ENCODE measurements at places on chromosomes 13 and 19.

- DNase-seq, result no peak
These were observed 7.5 kb upstream of the TM6SF2 start for GRCh38 chr19:19280561-19280960.

DNA sequence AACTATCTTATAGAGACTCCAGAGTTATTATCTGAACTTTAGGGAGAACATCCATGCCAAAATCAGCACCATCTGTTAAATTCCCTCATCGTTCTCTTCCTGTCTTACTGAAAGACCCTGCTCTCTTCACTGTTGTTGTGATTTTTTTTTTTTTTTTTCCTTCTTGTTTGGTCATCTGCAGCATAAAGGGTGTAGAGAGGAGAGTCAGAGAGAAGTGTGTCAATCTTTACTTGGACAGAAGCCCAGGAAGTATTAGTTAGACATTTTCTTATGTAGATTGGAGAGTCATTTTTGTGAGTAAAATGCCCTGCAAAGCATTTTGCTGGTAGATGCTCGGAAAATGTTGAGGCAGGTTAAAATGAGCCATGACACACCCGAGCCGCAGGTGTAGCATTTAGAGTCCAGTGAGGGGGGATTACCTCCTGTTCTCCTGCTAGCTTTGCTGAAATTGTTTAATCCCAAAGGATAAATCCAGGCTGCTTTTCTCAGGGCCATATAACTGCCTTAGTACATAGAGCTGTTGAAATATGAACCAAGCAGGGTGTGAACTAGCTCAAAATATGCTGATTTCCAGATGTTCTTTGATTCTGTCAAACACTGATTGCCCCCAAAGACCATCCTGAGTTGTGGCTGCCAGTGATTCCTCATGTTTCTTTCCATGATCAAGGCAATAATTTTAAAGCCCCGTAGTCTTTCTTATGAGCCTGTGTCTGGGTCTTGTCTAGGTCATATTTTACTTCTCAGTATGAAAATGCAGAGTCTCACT is 143.5 kb downstream of the DCT start:
- no peak for DNase-seq

DNA sequence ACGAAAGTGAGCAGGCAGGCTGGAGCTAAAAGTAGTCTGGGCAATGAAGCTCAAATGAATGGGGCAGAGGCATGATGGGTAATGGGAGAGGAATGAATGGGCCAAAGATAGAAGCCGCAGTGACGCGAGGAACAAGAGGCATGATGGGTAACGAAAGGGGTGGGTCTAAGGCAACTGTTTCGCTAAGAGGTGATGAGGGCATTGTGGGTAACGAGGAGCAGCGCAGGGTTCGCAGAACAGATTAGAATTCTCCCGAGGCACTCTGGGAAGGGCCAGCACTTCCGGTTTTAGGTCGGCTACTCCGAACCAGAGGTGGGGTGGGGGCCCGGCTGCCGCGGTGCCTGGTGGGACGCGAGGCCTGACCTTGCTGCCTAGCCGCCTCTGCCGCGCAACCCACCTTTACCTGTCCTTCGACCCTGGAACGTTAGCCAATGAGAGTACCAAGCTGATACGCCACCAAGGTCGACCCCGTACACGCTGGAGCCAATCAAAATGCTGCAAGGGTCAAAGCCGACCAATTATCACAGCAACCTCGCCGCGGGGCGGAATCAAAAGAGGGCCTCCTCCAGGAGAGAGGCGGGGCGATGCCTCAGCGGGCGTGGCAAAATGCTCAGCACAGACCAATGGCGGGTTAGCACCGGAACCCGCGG is 563 bp upstream of the TOMM40 start:
- DNase-seq, result peak; percentile 100

DNA sequence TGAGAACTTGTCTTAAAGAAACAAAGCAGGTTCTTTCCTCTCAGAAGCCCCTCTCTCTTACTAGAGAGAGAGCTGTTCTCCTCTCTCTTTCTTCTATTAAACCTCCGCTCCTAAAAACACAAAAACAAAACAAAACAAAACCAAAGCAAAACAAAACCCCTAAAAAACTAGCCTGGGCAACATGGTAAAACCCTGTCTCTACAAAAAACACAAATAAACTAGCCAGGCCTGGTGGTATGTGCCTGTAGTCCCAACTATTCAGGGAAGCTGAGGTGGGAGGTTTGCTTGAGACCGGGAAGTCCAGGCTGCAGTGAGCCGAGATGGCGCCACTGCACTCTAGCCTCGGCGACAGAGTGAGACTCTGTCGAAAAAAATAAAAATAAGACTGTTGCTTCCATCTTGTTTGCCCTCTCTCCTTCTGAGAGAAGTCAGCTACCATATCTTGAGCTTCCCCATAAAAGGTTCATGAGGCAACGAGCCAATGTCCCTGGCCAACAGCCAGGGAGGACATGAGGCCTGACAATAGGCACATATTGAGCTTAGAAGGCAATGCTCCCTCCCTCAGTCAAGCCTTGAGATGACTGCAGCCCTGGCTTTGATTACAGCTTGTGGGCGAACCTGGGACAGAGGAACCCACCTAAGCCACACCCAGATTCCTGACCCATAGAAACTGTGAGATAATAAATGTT is 17.5 kb upstream of the FLT3 start:
- DNase-seq, result no peak

GRCh38 chr19:43595605-43595998 is 332 bp downstream of the IRGQ start:
- no peak for DNase-seq

DNA sequence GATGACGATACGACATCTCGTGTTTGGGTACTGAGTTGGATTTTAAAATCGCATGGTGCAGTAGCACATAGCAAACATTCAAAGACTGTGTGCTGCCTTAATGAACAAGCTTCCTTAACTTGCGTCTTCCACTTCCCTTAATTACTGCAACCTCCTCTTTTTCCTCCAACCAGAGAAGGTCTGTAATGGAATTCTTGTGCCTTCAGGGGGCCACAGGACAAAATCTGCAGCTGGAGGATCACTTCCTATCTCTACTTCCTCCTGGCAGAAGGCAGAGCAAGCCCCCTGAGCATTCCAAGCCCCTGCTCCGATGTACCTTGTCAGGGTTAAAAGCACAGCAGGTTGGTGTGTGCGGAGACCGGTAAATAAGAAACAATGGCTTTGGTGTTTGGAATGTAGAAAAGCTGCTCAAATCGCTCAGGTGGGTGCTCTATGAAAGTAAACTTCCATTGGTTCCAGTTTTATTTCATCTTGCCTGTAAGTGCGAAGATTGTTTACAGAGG is 151.3 kb upstream of the UQCRFS1 start:
- no peak for DNase-seq

- no peak for DNase-seq
These were observed 342.7 kb downstream of the ENOX1 start for GRCh38 chr13:43444081-43444480.

GRCh38 chr19:44602081-44602480 is 11.3 kb upstream of the IGSF23 start:
- DNase-seq, result no peak

DNA sequence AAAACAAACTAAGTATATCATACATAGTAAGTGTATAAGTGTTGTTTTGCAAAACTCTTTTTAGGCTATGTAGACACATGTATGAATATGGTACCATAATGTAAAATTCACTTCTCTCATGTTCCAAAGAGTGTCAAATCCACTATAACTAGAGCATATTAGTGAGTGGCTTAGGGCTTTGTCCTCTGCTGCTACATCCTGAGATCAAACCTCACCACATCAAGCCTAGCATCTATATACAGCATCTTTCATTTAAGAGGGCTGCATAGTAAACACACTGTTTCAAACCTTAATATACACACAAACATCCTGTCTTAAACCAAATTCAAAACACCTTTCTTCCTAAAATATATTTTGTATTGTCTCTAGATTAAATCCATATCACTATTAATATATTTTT is 38.7 kb downstream of the ELF1 start:
- DNase-seq, result no peak

GRCh38 chr19:54493967-54494585 is 8.6 kb upstream of the LAIR2 start:
- no peak for DNase-seq

DNA sequence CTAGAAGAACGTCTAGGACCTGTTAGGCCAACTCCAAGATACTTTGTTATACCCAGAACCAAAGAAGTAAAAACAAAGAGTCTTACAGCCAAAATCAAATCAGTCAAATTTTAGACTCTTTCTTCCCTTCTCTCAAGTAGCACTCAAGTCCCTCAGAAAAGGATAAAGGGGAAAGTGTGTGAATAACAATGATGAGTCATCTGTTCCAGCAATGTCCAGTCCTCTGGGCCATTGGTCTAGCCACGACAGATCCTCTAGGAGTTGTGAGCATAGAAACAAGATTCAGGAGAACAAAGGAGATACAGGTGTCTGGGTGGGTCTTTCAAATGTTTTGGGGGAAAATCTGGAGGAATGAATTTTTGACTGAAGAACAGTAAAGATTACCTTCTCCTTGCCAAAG is 36.3 kb downstream of the STOML3 start:
- no peak for DNase-seq

GRCh38 chr13:111659219-111659775 is 338.9 kb downstream of the TEX29 start:
- DNase-seq, result no peak

DNA sequence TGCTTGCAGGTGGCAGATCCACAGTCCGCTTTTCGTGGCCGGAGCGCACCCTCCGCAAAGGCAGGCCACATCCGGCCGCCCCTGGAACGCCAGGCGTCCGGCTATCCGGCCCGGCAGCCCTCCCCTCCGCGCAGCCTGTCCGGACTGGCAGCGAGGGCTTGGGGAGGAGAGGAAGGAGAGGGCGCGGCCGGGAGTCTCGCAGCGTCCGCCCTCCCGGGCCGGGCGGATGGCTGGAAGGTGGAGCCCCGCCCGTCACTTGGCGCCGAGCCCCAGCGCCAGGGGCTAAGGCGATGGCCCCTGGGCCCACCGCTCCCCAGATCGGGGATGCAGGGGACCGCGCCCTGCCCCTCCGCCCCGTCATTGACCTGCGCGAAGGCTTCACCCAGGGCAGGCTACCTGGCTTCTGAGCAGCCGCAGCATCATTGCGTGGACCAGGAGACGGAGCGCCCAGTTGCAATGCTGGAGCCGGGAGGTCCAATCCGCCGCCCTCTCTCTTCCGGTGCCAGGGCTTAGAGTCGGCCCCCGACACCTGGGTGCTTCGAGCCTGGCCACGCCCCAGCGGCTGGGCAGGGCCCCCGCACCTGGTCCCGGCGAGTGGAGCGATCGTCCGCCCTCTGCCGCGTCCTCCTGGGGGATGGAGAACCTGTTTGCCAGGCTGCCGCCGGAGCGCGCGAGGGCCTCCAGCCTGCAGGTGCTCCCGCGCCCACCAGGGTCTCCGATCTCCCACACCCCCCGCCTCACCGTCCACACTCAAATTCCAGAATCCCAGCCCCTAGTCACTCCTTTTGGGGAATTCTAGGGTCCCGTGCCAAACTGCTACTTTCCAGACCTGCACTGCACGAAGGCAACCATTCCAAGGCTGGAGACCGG is at the start of gene FUT1:
Gene FUT1, minus strand, starts transcription at position 146 of the 870 bp plus-strand sequence. CDS start 1,360 bp downstream, outside the sequence.
- DNase-seq, result peak; percentile 59

DNA sequence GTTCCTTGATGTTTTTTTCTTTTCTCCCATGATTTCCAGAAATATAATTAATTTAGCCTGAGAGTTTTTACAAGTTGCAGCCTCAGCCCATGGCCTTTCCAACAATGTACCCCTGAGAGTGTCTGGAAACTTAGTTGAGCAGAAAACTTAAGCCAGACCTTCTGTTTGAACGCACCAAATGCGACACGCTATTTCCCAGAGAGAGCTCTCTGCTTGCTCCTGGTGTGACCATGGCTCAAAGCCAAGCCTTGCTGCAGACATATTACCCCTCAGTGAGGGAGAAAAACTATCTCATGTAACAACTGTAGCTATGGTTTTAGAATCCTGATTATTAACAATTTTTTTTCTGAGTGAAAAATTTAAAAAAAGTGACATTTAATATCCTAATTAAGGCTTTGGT is 1204.5 kb upstream of the SLC10A2 start:
- no peak for DNase-seq

GRCh38 chr13:87120476-87120875 is 550.7 kb upstream of the SLITRK5 start:
- DNase-seq, result no peak

DNA sequence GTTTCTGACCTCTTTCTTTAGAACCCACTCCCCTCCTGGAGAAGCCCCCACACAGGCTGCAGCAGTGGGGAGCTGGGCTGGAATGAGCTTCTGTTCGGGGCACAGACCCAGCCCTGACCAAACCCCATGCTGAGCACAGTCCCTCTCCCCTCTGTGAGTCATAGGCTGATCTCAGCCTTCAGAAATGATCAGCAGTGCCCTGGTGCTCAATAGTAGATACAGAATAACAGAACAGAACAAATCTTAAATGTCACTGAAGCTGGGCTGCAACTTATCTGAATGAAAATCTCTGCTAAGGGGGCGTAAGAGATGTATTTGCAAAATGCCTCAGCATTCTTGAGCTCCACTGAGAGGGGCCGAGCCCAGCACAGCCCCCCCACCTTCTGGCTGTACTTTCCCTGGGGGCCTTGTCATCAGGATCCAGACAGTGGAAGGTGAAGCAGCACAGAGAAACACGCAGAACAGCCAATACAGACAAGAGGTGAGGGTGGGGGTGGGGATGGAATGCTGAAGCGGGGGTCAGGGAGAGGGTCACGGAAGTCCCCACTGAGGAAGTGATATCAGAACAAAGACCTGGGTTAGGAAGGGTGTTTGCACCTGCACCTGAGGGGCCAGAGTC is 9.9 kb downstream of the ZNF665 start:
- no peak for DNase-seq

DNA sequence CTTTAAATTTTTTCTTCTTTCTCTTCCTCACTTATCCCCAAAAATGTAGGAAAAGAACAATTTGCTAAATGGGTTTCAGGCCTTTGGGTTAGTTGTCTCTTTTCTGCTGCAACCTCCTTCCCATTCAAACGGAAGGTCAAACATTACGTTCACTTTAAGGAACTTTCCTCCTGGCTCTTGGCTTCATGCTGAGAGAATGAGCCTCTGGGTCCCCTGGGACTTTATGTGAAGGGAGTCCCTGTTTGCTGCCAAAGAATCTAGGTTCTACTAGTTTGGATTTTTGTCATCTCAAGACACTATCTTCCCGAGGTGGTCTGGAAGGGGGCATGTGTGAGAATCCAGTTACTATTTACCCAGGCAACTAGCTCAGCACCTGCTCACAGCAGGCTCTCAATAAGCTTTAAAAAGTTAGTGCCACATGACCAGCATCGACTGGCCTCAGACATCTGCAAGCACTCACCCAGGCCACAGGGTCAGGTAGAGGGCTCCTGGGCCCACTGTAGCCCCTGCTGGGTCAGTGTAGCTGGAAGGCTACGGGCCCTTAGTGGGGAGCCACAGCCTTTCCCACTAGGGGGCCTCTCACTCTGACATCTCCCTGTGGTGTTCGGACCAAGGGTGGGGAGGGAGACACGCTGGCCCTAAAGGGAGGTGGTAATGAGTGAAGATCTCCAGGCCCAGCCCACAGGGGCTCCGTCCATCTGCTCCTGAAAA is 40.5 kb downstream of the FAM124A start:
- DNase-seq, result no peak

DNA sequence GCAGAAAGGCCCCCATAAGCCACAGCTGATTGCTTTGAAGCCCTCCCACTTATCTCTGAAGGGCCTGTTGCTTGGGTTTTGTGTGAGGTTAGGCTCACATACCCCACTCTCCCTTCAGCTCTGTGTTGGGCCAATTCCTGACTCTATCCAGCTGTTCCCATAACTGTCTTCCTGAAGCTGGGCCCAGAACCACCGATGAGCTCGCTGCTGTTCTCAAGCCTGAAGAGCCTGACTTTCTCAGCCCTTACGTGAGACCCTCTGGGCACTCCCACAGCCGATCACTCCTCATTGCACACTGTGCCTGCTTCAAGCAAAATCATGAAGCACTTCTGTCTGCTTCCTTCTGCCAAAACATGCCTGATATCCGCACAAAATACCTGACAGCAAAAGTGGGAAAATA is 124.1 kb downstream of the CRYL1 start:
- DNase-seq, result no peak
